Mesenchymal stem cell (in vitro differentiated cells and primary cell): ENCODE measurements at places on chromosomes 1 and 21.

- no peak for DNase-seq
These were observed 26.2 kb downstream of the HSPA13 start for GRCh38 chr21:14356746-14357145.

DNA sequence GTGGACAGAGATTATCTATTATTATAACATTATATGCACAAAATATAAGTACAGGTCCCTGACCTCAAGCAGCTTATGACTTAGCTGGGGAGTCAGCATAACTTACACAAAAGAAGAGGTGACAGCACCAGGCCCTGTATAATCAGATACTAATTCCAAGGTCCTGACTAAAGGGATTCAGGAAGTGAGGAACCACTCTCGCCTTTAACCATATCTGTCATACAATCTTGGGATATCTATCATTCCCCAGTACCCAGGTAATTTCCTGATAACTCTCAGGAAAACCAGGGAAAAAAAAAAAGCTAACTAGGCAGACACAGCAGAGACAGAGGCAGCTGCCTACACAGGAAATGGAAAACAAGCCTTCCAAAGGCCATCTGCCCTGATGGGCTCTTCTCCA lies 78.5 kb upstream of the CAMK1G start:
- peak; percentile 2 for DNase-seq

GRCh38 chr1:74729741-74730478 lies 2.9 kb downstream of the CRYZ start:
- DNase-seq: peak; percentile 13

DNA sequence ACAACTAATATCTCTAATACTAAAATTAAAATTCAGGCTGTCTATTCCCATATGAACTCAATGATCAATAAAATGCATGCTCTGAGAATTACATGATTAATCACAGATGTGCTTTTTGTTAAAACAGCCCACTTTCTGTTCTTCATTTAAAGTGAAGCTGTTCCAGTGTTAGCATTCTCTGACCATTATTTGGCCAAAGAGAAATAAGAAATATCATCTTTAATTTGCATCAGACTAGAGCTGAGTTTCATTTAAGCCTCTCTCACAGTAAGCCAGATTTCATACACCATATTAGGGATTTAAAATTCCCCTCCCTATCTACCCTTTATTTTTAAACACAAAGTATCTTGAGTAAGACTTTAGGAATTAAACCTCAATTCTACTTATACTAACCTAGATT lies 261.6 kb downstream of the TPR start:
- no peak for DNase-seq

DNA sequence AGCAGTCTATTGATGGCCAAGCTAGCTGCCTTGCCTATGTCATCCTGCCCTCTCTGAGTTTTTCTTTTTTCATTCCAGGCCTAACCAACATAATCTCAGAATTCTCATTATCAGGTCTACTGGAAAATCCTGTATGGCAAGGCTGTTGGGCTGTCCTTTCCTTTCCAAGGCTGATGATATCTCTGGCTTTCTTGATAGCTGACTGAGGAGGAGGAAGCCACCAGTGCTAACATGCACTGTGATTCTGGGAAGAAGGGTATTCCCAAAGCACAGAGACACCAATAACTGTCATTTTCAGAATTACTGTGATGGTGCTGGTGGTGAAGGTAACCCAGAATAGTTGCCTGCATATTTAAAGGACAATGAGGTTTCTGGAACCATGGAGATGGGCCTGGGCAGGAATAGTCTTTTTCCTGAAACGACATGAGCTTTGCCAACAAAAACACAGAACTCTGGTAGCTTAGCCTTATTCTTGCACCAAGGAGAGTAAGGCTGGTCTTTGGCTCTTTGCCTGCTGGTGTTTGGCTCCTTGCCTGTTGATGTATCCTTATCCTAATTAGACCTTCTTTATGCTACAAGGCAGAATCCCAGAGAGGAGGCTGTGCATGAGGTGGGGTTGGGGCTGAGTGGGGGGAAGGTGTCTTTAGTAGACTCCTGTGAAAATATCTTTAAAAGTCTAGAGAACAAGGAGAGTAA lies 157.4 kb downstream of the TNFSF18 start:
- no peak for DNase-seq

GRCh38 chr1:10904396-10905358 lies 107.8 kb upstream of the TARDBP start:
- peak; percentile 33 for DNase-seq
